ENCODE measurements at places on chromosomes 2 and 18. TPM values are rescaled to one million over a fixed set of nuclear protein-coding genes. Genes with fewer than 3 reads are reported as not detected.

SERPINB13 gene
- not detected for total RNA-seq

CROCC2 gene
- not detected for total RNA-seq

RBM45 gene
- total RNA-seq = 18.1 TPM

TRAPPC12 gene
- 90.0 TPM for total RNA-seq

RTP5 gene
- 0.07 TPM for total RNA-seq
